ENCODE measurements at places on chromosomes 1 and 21.

GRCh38 chr1:167263819-167264464 lies 43.3 kb downstream of the POU2F1 start:
- no peak for DNase-seq

DNA sequence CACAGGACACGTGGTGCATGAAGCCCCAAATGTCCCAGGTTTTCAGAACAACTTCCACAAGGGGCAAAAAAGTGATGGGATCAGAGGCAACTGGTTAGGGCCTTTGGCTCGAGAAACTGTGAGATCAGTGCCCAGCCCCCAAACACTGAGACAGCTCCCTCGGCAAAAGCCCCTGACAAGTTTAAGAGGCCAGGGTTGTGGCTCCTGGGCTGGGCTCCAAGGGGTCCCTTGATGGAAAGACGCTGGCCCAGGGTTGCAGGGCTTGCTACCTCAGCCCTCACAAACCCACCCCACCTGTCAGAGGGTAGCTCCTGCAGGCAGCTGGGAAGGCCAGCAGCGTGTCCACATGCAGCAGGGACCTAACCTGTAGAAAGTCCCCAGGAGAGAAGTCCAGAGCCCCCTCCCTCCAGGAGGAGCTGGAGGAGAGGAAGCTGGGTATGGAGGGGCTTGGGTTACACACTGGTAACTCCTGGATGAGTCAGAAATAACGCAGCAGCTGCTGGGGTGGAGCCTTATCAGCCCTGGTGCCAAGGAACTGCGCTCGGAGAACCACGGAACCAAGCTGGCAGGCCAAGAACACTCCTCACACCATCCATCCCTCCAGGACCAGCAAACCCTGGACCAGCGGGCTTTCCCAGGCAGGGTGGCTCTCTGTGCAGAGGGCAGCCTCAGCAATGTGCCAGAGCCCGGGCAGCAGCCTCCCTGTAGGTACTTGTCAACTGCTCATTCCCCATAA lies 37.5 kb downstream of the CTNNBIP1 start:
- DNase-seq, result no peak

DNA sequence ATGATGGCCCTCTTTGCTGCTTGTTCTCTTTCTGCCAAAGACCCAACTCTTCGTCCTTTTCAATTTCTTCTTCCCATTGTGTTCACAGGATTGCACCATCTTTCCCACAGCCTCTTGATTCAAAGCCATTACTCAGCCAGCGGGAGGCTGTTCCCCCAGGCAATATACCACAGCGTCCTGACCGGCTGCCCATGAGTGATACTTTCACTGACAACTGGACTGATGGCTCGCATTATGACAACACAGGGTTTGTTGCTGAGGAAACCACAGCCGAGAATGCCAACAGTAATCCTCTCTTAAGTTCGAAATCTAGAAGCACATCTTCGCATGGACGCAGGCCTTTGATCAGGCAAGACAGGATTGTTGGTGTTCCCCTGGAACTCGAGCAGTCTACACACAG lies 167.4 kb downstream of the LRRC40 start:
- no peak for DNase-seq

- DNase-seq, result no peak
These were observed 17.3 kb downstream of the KCTD3 start for GRCh38 chr1:215584389-215584788.

DNA sequence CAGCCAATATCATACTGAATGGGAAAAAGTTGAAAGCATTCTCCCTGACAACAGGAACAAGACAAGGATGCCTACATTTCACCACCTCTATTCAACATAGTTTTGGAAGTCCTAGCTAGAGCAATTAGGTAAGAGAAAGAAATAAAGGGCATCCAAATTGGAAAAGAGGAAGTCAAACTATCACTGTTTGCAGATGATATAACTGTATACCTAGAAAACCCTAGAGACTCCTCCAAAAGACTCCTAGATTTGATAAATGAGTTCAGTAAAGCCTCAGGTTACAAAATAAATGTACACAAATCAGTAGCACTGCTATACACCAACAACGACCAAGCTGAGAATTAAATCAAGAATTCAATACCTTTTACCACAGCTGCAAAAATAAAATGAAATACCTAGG lies 171.3 kb upstream of the HP1BP3 start:
- no peak for DNase-seq

DNA sequence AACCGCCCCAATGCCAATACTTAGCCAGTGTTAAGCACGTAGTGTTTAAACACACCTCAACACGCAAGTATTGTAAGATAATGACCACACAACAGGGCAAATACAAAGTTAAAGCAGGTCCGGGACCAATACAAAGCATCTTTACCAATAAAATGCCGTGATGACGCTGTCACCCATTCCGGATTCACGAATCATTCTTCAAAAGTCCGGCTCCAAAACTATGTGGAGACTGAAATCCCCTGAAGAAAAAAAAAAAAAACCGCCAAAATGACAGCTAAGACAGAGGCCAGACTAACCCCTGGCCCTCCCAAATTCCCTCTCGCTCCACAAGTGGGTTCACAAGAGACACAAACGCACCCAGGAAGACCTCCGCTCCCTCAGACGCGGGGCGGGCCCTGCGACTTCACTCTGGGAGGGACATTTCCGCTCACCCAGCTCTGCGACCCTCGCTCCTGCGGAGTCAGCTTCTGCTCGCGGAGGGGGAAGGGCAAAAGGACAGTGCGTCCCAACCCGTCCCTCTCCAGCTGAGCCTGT lies 625 bp upstream of the DARS2 start:
- DNase-seq, result no peak

DNA sequence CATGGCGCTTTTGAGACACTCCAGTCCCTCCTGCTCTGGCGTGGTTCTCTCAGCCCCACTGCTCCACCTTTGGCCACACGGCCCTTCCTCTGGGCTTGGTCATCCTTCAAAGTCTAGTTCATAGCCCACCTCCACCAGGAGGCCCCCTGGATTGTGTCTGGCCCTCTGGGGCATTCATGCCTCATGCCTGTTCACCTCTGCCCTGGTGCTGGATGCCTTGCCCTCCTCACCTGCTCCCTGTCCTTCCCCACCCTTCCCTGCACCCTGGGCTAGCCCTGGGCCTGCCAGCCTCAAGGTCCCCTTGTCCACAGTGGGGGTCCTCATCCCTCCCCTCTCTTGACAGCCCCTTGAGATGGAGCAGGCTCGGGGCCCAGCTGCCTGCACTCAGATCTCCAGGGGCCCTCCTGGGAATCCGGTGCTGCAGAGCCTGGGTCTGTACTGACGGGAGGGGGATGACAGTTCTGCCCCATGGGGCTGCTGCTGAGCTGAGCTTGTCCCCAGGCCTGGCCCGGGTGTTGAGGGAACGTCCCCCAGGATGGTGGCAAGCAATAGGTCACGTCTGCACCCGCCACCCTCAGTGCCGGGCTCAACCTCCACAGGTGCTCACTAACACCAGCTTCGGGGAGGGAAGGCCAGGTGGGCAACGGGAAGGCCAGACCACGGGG lies 18.4 kb downstream of the PRXL2B start:
- no peak for DNase-seq

- DNase-seq, result no peak
These were observed 43.4 kb downstream of the SHCBP1L start for GRCh38 chr1:182909578-182909977.

DNA sequence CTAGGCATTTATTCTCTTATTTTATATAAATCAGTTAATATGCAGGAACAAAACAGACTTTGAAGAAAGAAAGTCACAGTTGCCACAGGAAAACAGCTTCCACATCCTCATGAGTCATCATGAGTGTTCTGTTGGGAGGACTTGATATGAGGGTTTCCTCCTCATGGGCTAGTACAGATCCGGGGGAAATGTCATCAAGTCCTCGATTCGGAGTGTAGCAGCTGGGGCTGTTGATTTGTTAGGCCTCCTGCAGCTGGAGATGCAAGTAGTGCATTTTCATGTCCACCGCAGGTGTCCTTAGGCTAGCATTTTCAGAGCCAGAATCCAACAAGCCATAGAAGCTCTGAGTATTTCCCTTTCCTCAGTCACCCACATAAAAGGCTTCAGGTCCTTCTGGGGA lies 36.7 kb downstream of the ADAM30 start:
- no peak for DNase-seq

DNA sequence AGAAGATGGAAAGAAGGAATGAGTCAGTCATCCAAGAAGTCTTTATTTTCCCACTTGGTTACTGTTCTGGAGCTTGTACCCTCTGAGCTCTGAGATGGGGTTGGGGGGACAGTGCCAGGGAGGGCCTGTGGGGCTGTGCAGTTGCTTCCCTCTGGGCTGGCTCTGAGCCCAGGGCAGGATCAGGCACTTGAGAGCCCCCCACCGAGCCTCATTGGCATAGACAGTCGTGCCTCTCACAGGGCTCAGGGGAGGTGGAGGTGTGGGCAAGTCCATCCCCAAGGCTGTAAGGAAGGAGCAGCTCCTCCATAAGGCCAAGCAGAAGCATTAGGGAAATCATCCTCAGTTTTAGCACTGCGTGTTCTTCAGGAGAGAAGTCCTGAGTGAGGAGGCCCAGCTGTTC lies 2.5 kb upstream of the ARL8A start:
- no peak for DNase-seq

- DNase-seq, result peak; percentile 66
These were observed 27.4 kb upstream of the CTPS1 start for GRCh38 chr1:40951943-40952743.

GRCh38 chr1:25804244-25804963 lies 4.4 kb downstream of the SELENON start:
- DNase-seq, result no peak

DNA sequence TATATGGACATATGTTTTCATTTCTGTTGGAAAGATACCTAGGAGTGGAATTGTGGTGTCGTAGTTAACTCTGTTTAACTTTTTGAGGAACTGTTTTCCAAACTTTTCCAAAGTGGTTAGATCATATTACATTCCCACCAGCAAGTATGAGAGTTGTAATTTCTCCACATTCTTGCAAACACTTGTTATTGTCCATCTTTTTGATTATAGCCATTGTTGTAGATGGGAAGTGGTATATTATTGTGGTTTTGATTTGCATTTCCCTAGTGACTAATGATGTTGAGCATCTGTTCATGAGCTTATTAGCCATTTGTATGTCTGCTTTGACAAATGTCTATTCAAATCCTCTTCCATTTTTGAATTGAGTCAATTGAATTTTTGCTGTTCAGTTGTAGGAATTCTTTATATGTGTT lies 19.8 kb downstream of the CAMTA1 start:
- DNase-seq, result no peak

DNA sequence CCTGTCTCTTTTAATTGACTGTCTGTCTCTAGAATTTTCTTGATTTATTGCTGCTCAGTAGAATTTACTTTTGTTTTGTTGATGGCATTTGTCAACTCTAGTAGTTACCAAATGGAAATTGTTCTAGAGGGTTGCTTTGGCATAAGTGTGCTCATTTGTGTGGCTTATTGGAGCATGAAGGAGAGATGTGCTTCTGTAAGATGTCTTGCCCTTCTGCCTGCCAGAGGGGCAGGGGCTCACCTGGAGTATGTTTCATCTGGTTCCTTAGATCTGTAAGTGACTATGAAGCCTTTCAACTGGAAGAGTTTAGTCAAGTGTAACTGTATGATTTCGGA lies 345.5 kb downstream of the DISC1 start:
- no peak for DNase-seq

DNA sequence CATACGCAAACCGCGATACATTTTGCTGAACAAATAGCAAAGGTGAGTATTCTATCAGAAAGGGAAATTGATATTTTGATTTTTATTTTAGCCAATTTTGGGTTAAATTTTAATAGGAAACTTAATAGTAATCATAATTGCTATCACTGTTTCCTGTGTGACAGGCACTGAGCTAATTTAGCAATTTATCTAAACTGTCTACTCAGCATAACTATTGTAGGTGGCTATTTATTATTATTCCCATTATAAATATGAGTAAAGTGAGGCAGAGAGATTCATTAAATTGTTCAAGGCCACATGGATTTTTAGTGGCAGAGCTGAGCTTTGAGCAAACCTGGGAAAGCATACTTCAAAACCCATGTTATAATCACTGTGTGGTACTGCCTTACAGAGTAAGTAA lies 21.1 kb downstream of the RTCA start:
- no peak for DNase-seq

DNA sequence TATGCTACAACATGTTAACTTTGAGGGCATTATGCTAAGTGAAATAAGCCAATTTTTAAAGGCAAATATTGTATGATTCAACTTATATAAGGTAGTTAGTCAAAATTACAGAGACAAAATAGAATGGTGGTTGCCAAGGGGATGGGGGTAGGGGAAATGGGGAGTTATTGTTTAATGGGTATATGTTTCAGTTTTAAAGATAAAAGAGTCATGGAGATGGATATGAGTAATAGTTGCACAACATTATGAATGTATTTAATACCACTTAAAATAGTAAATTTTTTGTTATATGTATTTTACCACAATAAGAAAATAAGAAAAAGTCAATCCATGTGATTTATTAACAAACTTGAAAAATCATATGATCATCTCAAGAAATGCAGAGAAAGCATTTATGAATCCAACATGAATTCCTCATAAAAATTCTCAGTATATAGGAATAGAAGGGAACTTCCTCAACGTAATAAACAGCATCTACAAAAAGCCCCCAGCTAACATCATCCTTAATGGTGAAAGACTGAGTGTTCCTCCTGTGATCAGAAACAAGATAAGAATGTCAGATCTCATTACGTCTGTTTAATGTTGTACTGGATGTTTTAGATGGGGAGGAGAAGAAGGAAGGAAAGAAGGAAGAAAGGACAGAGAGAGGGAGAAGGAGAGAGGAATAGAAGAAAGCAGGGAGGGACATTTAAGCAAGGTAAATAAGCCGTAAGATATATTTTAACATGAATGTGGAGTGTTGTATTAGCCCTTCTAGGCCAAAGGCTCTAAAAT lies 6.7 kb upstream of the TSEN15 start:
- no peak for DNase-seq

GRCh38 chr1:229554886-229555621 lies 3.5 kb downstream of the ABCB10 start:
- no peak for DNase-seq

GRCh38 chr1:57678138-57678537 lies 254.3 kb upstream of the DAB1 start:
- no peak for DNase-seq

DNA sequence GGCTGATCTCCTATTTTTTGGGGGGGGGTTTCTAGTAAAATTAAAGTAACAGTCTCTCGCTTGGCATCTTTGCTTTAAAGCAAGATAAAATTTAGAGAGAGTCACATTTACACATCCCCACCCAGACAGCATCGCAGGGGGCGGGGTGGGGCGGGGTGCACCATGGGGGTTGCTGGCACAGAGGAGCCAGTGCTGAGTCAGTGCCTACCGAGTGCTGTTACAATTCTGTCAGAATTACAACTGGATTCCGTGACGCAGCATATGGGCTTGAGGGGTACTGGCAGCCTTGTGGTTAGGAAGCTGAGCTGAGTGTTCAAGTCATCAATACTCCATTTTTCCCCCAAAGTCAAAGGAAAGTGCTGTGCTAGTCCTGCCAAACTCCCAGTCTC lies 175.9 kb downstream of the PRDM16 start:
- DNase-seq, result no peak

DNA sequence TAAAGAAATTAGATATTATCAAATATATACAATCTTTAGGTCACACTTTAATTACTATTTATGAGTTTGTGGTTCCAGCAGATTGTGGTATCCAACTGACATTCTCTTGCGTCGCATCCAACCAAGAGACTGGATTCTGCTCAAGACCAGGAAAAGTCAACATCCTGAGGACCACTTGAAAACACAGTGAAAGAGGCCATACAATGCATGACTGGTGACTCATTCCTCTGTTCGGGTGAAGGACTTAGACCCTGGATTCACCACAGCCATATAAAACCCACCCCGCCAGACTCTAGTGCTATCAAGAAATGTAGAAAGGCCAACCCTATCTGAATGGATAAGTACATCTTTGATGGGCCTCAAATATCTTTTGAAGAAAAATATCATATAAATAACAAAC lies 14.5 kb upstream of the CFHR4 start:
- DNase-seq, result no peak

Measured in Panc1 (cell line).